ENCODE measurements at places on chromosomes 5 and 9.

GRCh38 chr9:11722957-11723356 is 970.2 kb upstream of the TYRP1 start:
- DNase-seq, result no peak

GRCh38 chr5:33277061-33277650 is 163.6 kb upstream of the TARS1 start:
- no peak for DNase-seq

DNA sequence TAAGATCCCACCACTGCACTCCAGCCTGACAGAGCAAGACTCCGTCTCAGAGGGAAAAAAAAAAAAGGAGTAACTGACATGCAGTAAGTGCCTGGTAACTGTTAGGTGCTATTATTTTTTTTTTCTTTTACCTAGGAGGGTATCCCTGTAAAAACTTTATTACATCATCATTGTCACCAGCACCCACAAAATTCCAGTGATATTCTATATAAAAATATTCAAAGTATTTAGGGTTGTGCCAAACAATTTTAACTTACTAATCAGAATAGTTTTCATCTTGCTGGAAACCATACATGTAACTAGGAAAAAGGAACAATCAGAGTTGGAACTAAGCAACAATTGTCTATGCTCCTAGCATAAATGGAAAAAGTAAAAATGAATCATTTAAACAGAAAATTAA is 112.4 kb downstream of the SSBP2 start:
- no peak for DNase-seq

DNA sequence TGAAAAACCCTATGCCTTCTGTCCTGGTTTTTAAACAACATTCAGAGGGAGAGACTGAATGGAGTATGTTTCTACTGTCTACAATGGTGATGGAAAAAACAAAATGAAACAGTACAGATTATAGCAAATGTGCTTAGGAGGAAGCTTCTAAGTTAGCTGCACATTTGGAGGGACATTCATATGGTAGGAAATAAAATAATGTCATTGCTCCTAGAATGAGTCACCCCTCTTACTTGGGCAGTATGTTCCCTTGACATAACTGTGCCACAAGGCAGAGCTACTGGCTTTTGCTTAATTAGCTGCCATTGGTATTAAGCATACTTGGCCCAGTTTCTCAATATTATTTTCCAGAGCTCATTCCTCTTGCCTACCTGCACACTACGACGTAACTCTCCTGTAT is 128.9 kb downstream of the GDNF start:
- DNase-seq, result no peak

- DNase-seq, result no peak
These were observed 140.5 kb downstream of the SCAMP1 start for GRCh38 chr5:78500871-78501270.

DNA sequence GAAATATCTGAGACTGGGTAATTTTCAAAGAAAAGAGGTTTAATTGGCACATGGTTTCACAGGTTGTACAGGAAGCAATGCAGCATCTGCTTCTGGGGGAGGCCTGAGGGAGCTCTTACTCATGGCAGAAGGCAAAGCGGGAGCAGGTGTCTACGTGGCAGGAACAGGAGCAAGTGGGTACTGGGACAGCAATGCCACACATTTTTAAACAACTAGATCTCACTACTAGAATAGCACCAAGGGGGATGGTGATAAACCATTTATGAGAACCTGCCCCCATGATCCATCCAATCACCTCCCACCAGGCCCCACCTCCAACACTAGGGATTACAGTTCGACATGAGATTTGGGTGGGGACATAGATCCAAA is 47.6 kb upstream of the HOMER1 start:
- no peak for DNase-seq

GRCh38 chr9:85741095-85741874 is 469 bp downstream of the AGTPBP1 start:
- DNase-seq, result peak; percentile 70

DNA sequence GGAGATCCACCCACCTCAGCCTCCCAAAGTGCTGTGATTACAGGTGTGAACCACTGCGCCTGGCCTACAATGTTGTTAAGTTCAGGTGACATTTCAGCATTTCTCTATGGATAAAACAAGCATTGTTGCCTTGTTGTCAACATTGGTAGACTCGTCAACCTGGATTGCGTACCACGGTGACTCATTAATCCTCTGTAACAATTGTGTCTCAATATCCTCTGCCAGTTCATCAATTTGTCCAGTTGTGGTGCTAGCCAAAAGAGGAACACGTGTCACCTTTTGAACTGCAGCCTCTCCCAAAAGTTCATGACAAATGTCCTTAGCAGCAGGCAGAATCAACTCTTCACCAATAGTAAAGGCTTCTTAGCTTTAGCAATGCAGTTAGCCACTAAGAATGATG is 46.3 kb upstream of the LARP1 start:
- no peak for DNase-seq
